ENCODE measurements at places on chromosomes 3 and 15.
A peak's percentile ranks its signal among the peaks of the same experiment; 100 is the strongest.

DNA sequence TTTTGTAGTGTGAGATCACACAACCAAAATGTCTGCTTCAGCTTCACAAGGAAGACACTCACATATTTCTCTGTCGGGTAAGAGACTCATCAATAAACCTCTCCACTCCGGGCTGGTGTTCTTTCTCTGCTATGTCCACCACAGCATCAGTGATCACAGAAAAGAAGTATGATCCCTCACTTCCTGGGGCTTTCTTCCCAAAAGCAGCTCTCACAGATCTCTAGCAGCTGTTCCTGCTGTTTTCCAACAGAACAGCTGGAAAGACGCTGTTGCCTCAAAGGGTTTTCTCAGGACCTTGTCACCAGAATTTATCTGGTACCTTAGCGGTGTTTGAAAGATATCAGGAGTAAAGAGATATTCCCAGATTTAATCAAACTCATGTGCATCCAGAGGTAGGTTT, 46.4 kb downstream of the GATM start:
- DNase-seq, result no peak

DNA sequence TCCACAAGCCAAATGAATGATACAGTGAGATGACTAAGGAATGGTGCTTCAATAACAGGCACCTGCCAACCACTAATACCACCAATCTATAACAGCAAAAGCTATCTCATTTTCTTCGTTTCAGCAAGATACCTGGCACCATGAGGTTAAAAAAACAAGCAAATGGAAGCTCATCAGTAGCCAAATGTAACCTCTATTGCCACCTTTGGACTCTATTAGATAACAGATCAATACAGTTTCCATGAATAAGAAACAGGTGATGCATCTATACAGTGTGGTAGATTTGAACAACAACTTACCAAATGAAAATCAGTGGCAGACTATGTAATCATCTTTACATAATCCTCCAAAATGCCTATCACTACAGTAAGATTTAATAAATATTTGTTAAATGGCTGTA, 32.8 kb downstream of the PLOD2 start:
- no peak for DNase-seq

DNA sequence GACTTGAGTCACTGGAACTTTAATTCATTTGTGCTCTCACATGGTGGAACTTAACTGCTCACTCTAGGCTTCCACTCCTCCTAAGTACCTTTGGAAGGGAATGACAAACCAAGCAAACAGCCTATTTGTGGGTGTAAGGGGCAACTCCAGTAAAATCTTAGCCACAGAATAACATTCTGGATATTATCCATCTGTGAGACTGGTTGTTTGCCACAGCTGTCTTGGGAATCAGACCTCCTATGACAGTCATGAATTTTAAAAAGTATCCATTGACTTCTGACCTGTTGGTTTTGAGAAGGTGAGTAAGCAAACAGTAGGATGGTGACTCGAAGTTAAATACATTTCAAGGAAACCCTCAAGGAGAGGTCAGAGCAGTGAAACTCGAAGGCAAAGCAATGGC, 147.3 kb upstream of the CDIN1 start:
- no peak for DNase-seq

- DNase-seq, result no peak
Observed at GRCh38 chr15:84894736-84895425, 10.4 kb downstream of the SLC28A1 start.

DNA sequence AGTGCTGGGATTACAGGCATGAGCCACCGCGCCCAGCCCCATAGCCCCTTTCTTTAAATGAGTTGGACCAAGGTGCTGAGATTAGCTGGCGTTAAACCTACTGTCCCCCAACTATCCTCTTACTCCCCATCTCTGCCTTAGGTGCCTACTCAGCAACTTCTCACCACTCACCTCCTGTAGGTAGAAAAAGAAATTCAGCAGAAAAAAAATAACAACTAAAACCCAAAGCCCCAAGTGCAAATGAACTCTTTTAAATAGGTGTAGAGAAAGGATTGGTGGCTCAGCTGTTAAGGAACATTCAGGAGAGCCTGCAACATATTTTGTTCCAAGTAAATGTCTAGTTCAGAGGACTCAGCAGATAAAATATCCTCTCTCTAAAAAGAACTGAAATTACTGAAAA, 19.5 kb downstream of the SAMD7 start:
- DNase-seq, result no peak

DNA sequence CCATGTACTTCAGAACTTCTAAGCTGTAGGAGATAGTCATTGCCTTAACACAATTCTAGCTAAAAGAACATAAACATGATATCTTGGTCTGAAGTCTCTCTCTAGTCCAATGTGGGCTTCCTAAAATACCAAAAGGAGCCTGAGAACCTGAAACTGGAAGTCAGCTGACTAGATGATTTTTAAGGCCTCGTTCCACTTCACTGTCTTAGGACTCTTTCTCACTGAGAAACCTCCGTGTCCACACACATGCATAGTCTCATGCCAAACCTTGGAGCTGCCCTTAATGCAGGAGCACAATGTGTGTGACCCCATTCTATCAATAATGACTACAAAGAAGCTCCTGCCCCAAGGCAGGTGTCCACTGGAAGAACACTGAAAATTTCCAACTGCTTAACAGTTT, 87.7 kb downstream of the ETFA start:
- DNase-seq, result no peak

DNA sequence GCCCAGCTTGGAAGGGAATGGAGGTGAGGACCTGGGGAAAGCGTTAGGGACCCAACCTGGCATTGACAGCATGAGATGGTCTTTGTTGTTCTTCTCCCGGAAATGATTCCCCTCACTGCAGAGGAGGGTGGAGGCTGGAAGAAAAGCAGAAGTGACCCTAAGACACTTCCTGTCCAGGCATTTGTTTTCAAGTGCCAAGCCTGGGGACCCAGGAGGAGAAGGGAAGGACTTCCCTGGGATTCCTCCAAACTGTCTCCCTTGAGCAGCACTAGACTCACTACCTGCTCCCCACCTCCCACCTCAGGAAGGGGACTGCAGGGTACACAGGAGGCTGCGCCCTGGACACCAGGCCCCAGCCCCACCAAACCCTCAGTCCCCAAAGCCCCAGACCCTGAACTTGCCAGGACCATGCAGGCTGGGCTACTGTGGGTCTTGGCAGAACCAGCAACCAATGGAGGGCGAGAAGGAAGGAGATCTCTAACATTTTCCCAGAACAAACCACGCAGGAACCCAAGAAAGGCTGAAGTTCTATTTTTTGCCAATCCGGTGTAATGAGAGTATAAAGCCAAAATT, 9.8 kb upstream of the VIPR1 start:
- DNase-seq, result no peak

- no peak for DNase-seq
Observed at GRCh38 chr3:38743043-38743442, 73.0 kb downstream of the SCN10A start.

GRCh38 chr3:72635551-72635950, 212.7 kb downstream of the SHQ1 start:
- no peak for DNase-seq

- peak; percentile 25 for DNase-seq
Observed at GRCh38 chr3:51311055-51311454, 74.0 kb upstream of the MANF start.

DNA sequence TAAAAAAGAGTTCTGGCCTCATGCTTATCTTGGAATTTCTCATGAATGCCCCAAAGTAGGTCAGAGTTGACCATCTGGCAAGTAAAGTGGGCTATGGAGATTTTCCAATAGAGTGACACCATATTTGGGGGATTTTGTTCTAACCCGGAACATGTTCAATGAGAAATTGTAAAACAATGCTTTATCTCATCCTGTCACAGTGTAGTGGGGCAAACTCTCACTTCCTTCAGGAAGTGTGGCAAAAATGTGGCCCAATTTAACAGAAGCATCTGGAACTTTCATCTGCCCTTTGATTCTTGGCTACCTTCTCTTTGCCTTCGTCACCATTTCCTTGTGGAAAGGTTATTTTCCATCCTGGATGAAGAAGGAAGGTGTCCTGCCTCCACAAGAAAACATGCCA, 70.8 kb downstream of the ADAMTS9 start:
- DNase-seq, result no peak

- no peak for DNase-seq
Observed at GRCh38 chr15:62444104-62445022, 279.3 kb upstream of the C2CD4B start.

GRCh38 chr3:193830791-193831191, 237.8 kb downstream of the OPA1 start:
- DNase-seq, result no peak

DNA sequence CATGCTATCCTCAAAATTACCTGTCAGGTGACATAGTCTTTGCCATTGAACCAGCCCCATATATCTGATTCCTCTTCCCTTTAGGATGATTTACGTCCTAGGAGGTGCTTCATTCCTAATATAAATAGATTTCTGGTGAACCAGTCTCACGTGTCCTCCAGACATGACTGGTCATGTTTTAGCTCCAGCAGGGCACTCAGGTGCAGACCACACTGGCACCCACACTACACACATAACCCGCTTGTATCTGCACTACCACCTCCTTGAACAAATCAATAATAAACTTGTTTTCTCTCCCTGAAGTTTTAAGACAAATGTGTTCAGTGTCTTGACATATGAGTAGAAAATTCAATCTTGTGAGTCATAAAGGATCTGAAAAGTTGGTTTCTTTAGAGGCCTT, 155.5 kb downstream of the GOLIM4 start:
- DNase-seq, result no peak

DNA sequence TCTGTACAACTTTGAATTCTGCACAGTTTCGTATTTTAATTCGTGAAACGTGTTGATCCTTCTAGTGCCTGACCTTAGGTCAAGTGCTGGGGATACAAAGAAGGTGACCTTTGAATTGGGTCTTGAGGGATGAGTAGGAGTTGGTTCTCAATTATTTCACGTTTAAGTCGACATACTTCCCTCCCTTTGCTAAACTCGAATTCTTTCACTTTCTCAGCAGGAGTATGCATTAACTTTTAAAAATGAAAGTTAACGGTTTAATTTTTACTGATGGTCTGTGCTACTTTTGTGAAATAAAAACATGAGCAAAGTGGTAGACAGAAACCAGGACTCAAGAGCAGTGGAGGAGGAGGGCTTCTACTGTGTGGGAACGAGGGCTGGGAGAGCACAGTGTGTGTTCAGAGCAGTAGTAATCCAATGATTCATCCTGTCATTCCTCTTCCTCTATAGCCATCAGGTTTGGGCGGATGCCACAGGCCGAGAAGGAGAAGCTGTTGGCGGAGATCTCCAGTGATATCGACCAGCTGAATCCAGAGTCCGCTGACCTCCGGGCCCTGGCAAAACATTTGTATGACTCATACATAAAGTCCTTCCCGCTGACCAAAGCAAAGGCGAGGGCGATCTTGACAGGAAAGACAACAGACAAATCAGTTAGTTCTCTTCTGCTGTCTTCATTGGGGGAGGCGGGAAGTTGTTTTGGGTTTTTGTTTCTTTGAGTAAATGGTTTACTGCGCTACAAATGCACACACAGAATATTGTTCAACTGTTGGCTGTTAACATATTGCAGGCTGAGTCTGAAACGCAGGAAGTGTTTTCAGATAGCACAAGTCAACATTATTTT, 78.6 kb upstream of the TSEN2 start:
- no peak for DNase-seq

- no peak for DNase-seq
Observed at GRCh38 chr3:153614140-153614539, 452.1 kb downstream of the RAP2B start.

- no peak for DNase-seq
Observed at GRCh38 chr3:33313331-33313730, 36.1 kb downstream of the FBXL2 start.

DNA sequence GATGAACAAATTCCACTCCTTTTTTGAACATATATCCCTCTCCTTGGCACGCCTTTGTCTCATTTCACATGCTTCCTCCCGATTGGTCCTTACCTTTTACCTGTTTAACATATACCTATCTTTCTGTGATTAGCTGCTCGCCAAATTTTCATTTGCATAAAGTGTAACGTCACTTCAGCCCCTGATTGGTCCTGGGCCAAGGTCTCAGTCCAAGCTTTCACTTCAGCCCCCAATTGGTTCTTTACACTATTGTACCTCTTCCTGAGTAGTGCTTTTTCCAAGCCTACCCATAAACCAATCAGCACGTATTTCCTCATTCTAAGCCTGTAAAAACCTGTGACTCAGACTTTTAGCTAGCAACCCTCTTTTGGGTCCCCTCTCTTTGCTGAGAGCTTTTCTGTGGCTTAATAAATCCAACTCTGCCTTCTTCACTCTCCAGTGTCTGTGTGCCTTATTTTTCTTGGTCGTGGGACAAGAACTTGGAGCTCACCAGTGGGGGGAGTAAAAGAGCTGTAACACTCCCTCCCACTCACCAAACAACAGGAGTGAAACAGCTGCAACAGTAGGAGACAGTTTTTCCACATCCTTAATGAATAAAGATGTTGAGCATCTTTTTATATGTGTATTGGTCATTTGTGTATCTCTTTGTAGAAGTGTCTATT, 584 bp upstream of the XCR1 start:
- no peak for DNase-seq

DNA sequence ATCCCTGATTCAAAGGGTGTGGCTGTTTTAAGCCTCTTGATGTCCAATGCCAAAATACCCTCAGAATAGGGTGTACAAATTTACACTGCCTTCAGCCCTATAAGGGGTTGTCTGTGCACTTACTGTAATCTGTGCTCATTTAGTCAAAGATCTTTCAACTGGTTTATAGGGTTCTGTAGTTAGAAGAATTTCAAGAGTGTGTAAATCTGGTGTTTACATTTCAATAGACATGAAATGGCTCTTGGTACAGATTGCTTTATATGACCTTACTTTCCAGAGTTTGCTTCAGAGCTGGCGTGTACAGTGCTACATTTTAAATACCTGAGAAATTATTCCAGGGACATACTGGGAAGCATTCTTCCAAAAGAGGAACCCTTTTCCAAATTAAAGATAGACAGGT, 399.3 kb downstream of the FOXP1 start:
- no peak for DNase-seq

DNA sequence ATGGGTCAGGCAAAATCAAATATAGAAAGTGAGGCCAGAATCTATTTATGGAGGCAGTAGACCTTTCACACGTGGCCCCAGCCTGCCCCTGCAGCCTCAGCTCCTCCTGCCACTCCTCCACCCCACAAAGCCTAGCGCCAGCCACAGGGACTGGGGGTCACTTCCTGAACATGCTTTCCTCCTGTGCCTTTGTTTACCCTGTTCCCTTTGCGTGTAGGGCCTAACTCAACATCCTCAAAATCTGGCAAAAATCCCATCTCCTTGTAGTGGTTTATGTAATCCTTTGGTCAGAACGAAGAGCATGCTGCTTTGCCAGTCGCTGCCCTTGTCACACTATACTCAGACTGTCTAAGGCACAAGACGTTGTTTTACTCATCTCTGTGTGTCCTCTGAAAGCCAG, 39.6 kb downstream of the KBTBD12 start:
- DNase-seq, result no peak

DNA sequence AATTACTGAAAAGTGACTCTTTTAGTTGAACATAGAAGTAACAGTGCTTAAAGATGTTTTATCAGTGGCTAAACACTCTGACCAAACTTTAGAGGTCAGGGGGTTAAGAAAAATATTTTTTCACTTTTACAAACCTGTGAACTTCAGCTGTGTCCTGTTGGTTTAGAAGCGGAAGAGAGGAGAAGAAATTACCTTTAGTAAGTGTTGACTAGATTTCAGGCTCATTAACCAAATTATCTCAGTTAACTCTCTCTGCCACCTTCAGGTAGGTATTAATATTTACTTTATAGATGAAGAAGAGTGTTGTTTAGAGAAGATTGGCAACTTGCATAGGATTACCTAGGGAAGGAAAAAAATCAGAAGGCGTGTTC, 151.9 kb upstream of the CMC1 start:
- no peak for DNase-seq

- peak; percentile 69 for DNase-seq
Observed at GRCh38 chr3:36843065-36844051, 79.0 kb upstream of the DCLK3 start.

- DNase-seq, result no peak
Observed at GRCh38 chr3:53342353-53342752, 5.0 kb downstream of the DCP1A start.

GRCh38 chr3:37493485-37494080, 319.2 kb upstream of the LRRFIP2 start:
- no peak for DNase-seq

Measured in activated CD4-positive, alpha-beta T cell treated with anti-CD3 and anti-CD28 coated beads, Interleukin-10, Interleukin-2, amounts not matched to agents 100 ng/mL and 50 ng/mL, durations not matched to agents 16 hours and 8 hours (primary cell).